Naive B cell (primary cell): ENCODE measurements at places on chromosomes 11 and 22.

GRCh38 chr11:123132881-123133280 lies 62.2 kb downstream of the CLMP start:
- no peak for DNase-seq

DNA sequence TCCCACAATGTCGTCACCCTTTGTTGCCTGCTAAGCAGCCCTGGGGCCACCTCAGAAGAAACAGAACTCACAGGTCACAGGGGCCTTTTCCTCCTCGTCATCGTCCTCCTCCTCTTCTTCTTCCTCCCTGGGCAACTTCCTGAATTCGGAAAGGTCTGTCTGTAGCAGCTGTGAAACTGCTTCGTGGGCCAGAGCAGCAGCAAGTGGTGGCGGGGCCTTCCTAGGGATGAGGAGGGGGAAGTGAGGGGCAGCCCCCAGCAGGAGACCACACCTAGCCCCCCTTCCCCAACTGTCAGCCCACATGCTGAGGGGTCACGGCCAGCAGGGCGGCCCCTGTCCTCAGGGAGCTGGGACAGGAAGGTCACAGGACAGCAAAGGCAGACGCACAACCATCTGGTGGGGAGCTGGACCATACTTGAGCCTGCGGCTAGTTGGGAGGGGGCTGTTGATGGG lies 13.2 kb downstream of the PPM1F start:
- no peak for DNase-seq

- no peak for DNase-seq
These were observed 138.4 kb downstream of the DBX1 start for GRCh38 chr11:20021771-20022362.

GRCh38 chr11:11608783-11609232 lies 13.0 kb downstream of the GALNT18 start:
- no peak for DNase-seq

DNA sequence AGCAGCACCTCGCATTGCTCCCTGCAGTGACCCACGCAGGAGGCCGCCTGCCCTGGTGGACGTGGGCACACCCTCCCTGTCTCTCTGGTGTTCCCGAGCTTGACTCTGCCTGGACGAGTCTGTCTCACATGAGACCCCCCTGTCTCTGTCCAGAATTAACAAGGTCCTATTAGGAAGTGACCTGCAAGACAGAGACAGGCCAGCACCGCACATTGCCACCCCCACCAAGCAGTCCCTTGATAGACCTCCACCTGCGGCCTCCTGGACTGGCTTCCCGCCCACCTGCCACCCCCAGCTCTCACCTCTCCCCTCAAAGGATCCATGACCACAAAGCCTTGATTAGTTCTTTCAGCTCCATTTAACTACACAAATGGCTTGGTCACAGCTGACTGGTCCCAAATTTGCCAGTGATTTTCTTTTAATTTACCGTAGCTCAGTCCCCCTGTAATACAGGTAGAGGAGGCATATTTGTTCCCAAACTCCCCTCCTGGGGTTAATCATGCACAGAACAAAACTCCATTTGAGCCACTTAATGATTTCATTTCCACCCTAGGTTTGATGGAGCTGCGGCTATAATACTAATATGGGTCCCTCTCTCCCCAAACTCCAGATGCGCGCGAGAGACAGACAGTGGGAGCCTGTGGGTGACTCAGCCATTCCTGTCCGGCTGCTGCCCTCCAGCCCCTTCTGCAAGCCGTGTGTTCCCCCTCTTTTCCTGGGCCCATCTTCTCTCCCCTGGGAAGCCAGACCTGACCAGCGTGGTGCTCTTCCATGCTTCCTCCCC lies 11.2 kb downstream of the SPATA19 start:
- DNase-seq = no peak

- no peak for DNase-seq
These were observed 4.3 kb downstream of the C2CD2L start for GRCh38 chr11:119111361-119111925.

GRCh38 chr22:25048659-25049647 lies 96.4 kb downstream of the KIAA1671 start:
- peak; percentile 21 for DNase-seq

GRCh38 chr11:18972336-18972735 lies 33.1 kb upstream of the MRGPRX1 start:
- no peak for DNase-seq
